Heart left ventricle (tissue), 16 donors: ENCODE measurements at places on chromosomes 1 and 21.

DNA sequence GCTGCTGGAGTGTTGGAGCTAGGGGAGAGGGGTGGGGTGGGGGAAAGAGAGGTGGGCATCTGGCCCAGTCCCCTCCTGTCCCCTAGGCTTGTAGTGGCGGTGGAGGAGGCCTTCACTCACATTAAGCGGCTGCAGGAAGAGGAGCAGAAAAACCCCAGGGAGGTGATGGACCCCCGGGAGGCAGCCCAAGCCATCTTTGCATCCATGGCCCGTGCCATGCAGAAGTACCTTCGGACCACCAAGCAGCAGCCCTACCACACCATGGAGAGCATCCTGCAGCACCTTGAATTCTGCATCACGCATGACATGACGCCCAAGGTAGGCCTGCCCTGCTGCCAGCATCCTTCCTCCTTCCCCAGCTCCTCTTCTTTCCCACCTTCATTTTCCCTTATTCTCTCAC, 23.6 kb downstream of the VANGL2 start:
- DNase-seq, result no peak

DNA sequence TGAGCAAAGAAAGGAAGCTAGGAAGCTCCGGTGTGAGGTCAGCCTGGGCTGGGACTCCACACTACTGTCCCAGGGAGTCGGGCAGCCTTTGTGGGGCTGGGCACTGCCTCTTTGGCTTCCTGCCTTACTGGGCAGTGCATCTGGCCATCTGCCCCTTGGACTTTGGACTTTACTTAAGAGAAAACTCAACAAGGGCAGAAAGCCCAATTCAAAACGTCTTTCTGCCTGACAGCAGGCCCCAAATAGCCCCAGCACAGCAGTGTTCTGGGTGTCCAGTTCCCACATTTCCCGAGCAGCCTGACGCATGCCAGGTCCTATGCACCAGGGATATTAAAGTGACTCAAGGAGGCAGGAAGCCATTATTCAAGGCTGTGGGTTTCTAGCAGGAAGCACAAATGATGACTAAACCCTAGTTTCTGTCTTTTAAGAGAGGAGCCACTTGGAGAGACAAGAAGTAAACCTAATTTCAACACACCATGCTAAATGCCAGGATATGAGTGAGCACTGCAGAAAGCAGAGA, 37.9 kb upstream of the EDEM3 start:
- DNase-seq, result peak; percentile 72

DNA sequence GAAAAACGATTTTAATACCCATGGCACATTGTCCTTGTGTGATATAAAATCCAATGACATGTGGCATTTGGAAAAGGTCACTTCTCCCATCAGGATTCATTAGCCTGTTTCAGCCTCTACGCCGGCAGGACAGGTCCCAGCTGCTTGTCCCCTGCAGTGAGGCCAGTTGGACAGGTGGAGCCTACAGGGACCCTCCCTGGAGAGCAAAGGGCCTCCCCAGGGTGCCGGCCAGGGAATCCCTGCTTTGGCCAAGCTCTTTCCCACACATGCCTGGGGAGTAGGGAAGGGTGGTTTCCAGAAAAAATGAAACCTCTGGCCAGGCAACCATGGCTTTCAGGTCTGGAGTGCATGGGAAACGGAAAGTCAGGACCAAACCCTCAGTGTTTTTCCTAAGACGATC, 93.1 kb downstream of the TMEM53 start:
- DNase-seq, result no peak

DNA sequence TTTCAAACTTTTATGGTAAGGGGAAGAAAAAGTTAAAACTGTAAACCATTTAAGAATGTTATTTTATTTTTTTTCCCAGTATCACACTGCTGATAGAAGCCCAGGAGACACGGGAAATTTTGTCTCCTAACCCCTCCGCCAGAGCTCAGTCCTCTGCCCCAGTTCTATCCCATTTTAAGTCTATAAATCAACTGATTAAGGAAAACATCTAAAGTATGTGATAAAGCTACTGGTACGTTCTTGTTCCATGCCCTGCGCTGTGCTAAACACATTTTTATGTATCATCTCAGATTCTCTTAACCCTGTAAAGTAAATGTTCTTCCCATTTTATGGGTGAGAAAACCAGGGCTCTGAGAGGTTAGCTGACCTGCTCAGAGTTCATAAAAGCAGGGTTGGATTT, 34.7 kb downstream of the NIPAL3 start:
- no peak for DNase-seq

- no peak for DNase-seq
Measured at GRCh38 chr1:76153841-76154205, 79.3 kb downstream of the ST6GALNAC3 start.

GRCh38 chr1:69533343-69533742, 34.4 kb upstream of the LRRC7 start:
- no peak for DNase-seq

- DNase-seq, result peak; percentile 27
Measured at GRCh38 chr1:15028102-15028501, 125.4 kb upstream of the TMEM51 start.

DNA sequence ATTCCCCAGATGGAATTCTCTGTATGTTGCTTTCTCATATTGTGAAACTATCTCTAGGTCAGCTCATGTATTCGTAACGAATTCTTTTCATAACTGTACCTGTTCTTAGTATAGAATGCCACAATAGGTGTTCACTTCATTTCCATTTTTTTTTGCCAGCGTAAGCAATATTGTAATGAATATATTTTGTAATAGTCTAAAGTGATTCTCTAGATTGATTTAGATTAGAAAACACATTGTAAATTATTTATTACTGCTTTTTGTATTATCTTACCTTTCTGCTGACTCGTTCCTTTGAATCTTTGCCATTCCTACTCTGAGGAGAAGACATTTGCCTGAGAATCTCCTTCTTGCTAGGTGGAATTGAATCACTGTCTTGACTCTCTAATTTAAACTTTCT, 14.8 kb downstream of the PDC start:
- DNase-seq, result no peak

GRCh38 chr1:68279846-68280245, 47.5 kb upstream of the WLS start:
- no peak for DNase-seq

- DNase-seq, result no peak
Measured at GRCh38 chr1:32073299-32074229, 825 bp downstream of the TMEM39B start.

- DNase-seq, result no peak
Measured at GRCh38 chr1:221101807-221102605, 222.8 kb downstream of the HLX start.

GRCh38 chr1:237873487-237874211, 17.1 kb downstream of the ZP4 start:
- DNase-seq, result no peak

DNA sequence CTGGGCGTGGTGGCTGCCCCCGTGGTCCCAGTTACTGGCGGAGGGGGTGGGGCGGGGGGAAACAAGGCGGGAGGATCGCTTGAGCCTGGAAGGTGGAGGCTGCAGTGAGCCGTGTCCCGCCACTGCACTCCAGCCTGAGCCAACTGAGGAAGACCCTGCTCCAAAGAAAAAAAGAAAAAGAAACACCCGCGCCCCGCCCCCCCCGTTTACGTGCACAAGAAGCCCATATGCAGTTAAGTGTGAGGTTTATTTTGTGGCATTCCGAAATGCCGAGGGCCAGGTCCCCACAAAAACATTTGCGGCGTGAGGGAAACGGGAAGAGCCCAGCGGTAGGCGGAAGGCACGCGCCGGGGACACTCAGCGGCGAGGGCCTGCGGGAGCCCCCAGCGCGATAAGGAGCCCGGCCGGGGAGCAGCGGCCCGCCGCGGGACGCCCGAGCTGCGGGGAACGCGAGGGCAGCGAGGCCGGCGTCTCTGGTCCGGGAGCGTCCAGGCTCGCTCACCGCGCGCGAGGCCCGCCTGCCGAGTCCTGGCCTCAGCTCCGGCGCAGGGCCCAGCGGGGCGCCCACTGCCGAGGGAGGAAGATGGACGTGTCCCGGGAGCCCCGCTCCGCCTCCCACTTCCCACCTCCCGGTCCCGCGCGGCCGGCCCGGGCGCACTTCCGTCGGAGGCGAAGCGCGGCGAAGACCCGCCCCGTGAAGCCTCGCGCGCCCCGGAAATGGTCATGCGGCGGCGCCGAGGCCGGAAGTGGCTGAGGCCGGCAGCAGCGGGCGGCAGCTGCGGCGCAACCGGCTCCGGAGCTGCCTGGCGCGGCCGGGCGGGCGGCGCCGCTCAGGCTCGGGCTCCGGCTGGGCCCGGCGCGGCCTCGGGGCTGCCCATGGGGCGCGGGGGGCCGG, at the start of gene TRAPPC10:
TSS of gene TRAPPC10 (plus strand) at position 731 of the 895 bp plus-strand sequence. CDS start 185 bp downstream, outside the sequence.
- DNase-seq, result peak; percentile 90

DNA sequence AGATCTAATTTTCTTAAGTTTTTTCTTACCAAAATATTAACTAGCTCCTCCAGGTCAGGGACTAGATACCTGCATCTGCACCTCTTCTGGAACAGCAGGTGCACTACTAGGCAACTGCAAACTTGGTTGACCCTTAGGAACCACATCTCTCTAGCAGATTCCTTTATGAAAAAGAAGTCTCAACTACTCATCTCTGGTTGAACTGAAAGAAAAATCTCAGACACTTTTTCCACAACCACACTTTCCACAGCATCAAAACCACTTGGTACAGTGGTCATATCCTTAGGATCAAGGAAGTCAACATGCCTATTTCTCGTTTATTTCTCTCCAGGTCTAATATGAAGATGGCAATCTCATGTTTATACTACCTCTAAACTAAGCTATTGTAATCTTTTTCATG, 52.3 kb downstream of the VAV3 start:
- DNase-seq, result no peak

GRCh38 chr1:169025412-169025811, 81.1 kb upstream of the ATP1B1 start:
- no peak for DNase-seq

GRCh38 chr1:154456631-154457030, 45.4 kb upstream of the TDRD10 start:
- DNase-seq, result no peak

DNA sequence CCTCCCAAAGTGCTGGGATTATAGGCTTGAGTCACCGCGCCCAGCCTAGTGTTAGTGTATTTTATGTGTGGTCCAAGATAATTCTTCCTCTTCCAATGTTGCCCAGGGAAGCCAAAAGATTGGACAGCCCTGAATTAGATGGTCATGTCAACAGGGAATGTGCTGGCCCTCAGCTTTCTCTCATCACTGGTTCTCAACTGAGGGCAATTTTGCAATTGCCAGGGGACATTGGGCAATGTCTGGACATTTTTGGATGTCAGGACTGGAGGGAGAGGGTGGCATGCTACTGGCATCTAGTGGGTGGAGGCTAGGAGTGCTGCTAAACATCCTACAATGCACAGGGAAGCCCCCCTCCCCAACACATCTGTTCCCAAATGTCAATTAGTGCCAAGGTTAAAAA, 95.0 kb downstream of the LAMC2 start:
- no peak for DNase-seq
